ENCODE measurements at places on chromosomes 2 and 18.

DNA sequence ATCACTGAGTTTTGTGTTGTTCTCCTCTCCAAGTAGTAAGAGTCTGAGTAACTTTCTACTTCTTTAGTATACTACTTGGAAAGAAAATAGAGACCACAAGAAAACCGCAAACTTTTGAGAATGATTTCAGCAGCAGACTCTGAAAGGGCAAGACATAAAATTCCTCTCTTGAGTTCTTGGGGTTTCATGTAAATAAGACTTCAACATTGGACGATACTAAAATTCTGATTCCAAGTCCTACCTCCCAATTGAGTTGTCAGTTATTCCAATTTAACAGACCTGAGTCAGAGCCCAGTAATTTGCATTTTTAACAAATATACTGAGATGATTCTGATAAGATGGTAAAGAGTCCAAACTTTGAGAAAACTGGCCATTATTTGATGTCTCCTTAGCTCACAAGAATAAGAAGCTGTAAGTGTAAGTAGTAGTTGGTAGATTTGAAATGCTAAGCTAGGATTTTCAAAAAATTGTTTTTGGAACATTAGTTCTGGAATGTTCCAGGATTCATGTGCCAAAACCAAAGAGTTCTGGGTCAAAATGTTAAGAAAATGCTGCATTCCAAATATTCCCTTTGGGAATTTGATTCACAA is 261.6 kb upstream of the SPOPL start:
- no peak for DNase-seq

DNA sequence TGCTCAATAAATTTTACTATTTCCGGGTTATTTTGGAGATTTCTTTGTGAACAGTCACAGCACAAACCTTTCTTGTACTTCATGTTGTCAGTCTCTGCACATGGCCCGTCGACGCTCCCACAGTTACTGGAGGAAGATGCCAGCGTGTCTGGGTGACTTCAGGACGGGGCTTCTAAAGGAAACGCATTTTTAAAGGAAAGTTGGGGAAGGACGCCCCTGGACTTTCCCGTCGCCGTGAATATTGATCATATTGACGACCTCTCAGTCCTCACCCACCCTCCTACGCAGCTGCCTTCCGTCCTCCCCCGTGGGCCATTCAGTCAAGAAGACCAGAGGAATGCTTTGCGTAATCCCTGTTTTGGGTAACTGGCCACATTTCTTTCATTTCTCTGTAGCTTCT is 71.1 kb upstream of the SNTG2 start:
- DNase-seq: no peak

DNA sequence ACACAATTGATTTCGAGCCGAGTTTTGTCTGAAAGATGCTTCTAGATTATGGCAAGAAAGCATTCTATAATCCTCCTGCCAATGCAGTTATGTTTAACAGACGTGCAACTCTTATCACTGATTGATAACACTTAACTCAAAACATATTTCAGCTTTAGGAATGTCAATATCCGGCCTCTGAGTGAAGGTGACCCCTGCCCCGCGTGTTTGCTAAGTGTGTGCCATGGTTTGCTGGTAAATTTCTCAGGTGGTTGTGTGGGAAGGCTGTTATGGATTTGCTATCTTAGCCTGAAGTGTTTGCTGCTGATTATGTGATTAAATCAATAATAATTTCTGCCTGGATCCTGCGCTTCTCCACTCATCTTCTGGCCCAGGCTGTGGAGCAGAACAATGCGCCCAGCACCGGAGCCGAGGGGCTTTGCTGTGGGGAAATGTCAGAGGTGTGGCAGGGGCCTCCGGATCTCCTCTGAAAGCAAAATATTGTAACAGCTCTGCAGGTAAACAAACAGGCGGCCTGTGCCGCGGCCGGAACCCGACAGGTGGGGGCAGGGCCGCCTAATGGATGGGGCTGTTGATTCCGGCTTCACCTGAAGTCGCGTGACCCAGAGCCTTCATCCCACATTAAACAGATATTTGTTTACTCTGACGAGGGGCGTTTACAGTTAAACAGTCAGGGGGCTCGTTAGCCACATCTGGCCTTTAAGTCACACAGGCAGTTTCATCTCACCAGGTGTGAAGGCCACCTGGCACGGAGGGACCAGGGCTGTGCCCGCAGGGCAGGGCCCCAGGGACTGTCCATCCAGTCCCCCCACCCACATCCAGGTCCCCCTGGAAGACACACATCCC is 210.7 kb upstream of the SALL3 start:
- DNase-seq: no peak

GRCh38 chr2:54106631-54107454 is 8.6 kb upstream of the ACYP2 start:
- peak; percentile 51 for DNase-seq

- DNase-seq: no peak
Observed at GRCh38 chr18:24262087-24262486, 123.2 kb downstream of the CABYR start.

GRCh38 chr2:174846941-174847938 is 83.0 kb upstream of the CHRNA1 start:
- peak; percentile 50 for DNase-seq

- DNase-seq: no peak
Observed at GRCh38 chr18:26741048-26741447, 124.5 kb downstream of the AQP4 start.

GRCh38 chr2:190722061-190722759 is 73.3 kb downstream of the NAB1 start:
- no peak for DNase-seq

DNA sequence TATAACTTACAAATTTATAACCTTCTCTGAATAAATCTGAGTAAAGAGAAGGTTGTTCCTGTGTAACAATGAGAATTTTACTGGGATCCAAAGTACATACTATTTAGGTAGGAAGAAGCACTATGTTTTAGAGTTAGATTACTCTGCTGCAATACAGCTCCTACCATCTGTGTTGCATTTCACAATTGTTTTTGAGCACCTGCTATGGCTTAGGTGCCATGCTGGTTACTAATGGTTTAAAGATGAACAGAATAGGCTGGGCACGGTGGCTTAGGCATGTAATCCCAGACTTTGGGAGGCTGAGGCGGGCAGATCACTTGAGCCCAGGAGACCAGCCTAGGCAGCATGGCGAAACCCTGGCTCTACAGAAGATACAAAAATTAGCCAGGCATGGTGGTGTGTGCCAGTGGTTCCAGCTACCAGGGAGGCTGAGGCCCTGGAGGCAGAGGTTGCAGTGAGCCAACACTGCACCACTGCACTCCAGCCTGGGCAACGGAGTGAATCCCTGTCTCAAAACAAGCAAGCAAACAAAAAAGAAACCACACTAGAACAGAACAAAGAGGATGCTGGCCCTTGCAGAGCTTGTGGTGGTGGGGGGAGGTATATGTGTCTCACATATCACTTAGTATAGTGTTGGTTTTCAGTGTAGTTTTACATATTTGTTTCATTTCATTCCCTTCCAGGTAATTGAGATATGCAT is 56.7 kb downstream of the SPTBN1 start:
- DNase-seq: no peak

DNA sequence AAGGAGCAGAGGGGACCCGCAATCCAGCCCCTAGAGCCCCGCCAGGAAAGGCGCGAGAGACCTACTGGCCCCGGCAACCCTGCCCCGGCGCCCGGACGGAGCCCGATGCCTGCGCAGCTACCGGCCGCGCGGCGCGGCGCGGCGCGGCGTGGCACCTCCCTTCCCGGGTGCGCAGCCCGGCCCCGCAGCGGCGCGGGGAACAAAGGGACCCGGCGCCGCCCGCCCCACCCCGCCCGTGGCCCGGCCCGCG is 307 bp downstream of the CDH2 start:
- DNase-seq: no peak

DNA sequence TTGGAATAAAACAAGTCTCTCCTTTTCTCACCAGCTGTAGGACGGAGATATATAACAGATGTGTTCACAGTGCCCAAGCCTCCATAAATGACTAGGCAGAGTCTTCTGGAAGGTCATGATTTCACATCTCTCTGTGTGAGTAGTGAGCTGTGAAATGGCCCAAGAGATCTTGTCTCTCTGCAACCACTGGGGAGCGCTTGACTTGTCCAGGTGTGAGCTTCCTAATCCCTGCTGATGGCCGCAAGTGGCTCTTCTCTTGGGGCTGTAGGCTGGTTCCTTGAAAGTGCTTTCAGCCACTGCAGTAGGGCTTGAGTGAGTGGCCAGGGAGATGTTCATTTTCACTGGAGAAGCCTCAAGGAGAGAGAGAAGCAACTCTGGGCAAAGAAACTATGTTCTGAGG is 38.1 kb upstream of the OTOS start:
- DNase-seq: no peak

DNA sequence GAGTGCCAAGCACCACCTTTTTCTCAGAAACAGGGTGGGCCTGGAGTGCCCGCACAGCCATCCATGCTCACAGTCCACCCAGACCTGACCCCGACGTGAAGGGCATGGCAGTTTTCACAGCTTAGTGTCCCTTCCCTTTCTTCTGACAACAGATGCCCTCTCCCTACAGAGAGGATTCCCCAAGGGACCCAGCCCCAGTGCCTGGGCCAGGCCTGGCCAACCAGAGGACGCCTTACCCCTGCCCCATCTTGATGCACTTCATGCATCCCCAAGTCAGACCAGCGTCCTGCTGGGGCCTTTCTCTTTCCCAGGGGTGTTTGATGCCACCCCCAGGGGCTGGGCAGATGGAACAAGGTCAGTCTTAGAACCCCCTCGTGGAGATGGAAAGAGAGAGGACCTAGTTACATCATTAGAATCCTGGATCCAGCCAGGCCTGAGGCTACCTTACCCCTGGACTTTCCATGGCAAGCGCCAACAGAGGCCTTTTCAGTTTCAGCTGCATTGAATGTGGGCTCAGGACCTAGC is 3.8 kb downstream of the ANKMY1 start:
- no peak for DNase-seq

GRCh38 chr2:25000036-25000435 is 28.3 kb upstream of the DNAJC27 start:
- no peak for DNase-seq

DNA sequence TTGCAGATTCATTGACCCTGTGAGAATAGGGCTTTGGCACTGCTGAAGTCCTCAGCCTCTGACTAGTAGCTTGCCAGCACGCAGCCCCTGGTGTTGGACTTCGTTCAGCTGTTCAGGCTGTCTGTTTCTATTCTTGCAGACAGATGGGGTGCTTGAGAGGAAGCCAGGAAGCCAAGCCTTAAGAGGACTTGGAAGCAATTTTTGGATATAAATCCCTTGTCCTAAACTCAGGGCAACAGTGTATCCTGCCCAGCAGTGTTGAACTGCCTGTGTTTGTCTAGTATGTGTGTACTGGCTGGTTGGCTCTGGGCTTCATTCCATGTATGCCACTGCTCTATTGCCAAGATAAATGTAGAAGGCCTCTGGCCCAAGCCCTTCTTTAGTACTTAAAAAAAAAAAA is 108.6 kb downstream of the COMMD1 start:
- DNase-seq: no peak

DNA sequence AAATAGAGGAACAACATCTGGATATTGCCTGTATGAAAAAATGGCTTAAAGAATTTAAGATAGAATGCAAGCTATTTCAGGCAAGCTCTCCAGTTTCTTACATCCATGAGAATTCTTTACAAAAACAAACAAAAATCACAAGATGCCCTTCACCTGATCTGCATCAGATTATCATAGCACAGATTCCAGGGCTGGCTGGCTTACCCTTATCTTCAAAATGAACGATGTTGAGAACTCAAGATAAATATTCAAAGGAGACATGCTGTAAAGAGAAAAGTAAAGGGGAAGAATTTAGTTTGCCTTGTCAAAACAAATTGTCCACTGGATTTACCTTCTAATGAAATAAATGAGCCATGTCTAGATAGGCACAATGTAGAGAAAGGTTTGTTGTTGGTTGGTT is 18.7 kb upstream of the SLC40A1 start:
- DNase-seq: no peak

- no peak for DNase-seq
Observed at GRCh38 chr2:237977380-237977779, 10.6 kb downstream of the UBE2F start.

GRCh38 chr2:100537918-100538317 is 24.9 kb upstream of the PDCL3 start:
- DNase-seq: no peak

- DNase-seq: no peak
Observed at GRCh38 chr2:64359171-64359891, 94.6 kb upstream of the LGALSL start.

- DNase-seq: no peak
Observed at GRCh38 chr2:17122887-17123501, 395.2 kb downstream of the RAD51AP2 start.

DNA sequence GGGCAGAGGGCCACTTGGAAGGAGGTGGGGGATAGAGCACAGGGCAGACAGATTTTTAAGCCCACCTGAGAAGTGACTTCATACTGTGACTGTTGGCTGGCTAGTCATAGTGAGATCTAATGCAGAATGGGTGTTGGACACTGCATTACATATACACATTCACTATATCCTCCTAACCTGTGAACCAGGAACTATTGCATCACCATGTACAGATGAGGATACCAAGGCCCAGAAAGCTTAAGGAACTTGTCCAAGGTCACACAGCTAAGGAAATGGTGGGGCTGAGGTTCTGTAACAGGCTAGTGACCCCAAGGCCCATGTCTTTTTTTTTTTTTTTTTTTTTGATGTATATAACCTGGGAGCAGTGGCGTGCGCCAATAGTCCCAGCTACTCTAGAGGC is 49.6 kb upstream of the SPRED2 start:
- no peak for DNase-seq

DNA sequence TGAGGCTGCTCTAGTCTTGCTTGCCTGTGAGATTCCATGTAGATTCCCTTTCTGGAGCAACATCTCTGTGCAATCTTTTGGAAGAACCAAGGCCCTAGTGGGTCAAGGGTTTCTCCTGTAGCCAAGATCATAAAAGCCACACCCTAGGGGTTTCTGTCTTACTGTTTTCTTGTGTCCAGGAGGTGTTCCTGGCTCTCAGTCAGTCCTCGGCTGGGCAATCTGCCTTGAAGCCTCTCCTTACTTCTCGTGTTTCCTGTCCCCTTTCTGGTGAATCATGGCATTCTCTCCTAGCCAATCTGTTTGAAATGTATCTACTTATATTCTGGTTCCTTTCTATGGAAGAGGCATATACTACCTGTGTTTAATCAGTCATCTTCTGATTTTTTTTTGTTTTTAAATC is 484.8 kb upstream of the UBE2E3 start:
- no peak for DNase-seq

DNA sequence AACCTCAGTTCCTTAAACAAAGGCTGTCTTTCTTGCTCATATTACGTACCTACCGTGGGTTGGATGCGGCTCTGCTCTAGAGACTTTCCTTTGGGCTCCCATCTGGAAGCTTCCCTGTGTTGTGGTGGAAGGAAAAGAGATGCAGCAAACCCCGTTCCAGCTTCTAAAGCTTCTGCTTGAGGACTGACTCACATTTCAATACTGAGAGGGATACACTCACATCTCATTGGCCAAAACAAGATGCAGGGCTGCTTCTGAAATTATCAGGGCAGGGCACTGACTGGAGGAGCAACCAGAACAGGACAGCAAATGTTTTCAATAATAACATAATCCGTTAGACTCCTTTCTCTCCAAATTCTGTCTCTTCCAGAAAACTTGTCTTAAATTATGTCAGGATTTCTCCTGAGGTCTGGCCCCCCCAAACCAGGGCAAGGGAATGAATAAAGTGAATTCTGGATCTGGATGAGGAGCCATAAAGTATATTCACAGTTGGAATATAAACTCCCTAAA is 4.5 kb upstream of the MYO5B start:
- DNase-seq: no peak

- no peak for DNase-seq
Observed at GRCh38 chr2:39487398-39488250, 50.5 kb upstream of the MAP4K3 start.
